ENCODE measurements at places on chromosomes 1 and 21.

DNA sequence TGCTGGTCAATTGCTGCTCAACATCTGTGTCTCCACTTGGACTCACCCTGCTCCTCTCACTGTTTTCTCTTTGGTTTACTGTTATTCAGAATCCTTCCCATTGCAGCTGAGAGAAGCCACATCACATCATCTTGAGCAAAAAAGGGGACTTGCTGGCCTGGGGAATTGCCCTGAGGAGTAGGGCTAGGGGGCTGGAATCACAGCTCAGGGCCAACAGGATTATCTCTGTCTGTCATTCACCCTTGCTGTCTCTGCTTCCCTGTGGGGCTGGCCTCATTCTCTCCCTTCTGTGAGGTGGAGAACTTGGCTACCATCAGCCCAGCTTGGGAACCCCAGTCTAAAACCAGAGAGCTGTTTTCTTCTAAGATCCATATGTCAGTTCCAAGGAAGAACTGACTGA, 140.7 kb upstream of the WNT4 start:
- DNase-seq = no peak

DNA sequence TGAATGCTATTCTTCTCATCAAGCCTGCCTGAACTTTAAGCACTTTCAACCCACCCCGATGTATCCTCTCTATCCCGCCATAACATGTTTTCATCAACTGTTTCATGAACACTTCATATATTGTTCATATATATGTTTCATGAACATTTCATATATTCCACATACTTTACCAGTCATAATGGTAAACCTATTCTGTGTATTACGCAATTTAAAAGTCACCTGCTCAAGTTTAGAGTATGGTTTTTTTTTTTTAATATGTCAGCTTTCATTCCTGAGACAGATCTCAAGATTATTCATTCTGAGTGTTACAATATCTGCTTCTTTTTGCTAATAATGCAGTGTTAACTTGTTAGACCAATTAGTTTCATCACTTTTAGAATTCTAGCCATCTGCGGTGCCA, 140.7 kb downstream of the SIPA1L2 start:
- DNase-seq = no peak

DNA sequence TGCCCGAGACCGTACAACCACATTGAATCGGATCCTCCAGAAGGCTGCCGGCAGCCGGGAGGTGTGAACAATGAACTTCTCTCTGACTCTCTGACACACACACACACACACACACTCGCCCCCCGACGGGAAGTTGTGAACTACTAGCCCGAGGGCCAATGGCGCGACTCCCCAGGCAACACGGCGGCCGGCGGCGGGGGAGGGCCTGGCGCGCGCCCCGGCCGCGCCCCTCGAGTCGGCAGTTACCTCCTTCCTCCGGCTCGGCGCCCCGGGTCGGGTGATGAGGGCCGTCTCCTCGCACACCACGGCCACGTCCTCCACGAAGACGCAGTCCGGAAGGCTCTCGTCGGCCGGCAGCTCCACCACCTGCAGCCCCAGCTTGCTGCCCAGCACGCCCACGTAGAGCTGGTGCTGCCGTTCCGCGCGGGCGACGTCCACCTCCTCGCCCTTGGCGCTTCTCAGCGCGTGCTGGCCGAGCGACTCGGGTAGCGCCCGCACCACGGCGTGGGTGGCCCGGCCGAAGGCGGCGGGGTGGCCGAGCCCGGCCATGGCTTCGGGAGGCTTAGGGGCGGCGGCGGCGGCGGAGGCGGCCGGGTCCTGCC, 361 bp downstream of the DDAH1 start:
- peak; percentile 55 for DNase-seq

DNA sequence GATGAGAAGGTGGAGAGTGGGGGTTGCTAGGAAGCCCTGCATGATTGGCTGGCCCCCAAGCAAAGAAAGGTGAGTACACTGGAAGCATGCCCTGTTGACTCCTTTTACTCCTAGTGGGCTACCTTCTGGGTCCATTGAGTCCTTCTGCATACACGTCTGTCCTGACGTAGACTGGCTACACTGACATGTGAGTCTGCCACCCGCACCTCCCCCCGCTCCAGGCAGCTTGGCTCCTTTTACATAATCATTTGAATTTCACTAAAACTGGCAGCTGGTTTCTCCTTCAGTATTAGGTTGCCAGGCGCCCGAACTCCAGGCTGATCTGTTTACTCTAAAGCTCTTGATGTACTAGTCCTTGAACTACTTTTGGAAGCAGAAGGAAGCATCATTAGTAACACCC, 8.7 kb downstream of the MRPS21 start:
- DNase-seq = no peak

- peak; percentile 71 for DNase-seq
These were observed 42.4 kb downstream of the CTNNBIP1 start for GRCh38 chr1:9867408-9868243.

GRCh38 chr1:20717452-20718342, at the start of gene KIF17:
KIF17 (minus strand) TSS chr1:20718007; CDS start chr1:20717706, 301 bp downstream.
- peak; percentile 87 for DNase-seq

- no peak for DNase-seq
These were observed 5.6 kb upstream of the ERO1B start for GRCh38 chr1:236287356-236287755.
